ENCODE measurements at places on chromosomes 1 and 21.

GRCh38 chr1:2298685-2299084, 70.6 kb downstream of the SKI start:
- no peak for DNase-seq

- no peak for DNase-seq
These were observed 175.3 kb downstream of the GALNT2 start for GRCh38 chr1:230242326-230242725.

GRCh38 chr1:99550198-99550597, 95.7 kb upstream of the PALMD start:
- DNase-seq: peak; percentile 35

- no peak for DNase-seq
These were observed 26.7 kb upstream of the MX1 start for GRCh38 chr21:41399246-41399800.

- no peak for DNase-seq
These were observed at the start of gene FMO3 for GRCh38 chr1:171090604-171091003. TSS of gene FMO3 (plus strand) at chr1:171090905. CDS start at chr1:171092659, 1,754 bp downstream.

GRCh38 chr1:14438127-14438769, 160.2 kb upstream of the KAZN start:
- DNase-seq: no peak

- peak; percentile 64 for DNase-seq
These were observed 40.7 kb downstream of the WDR3 start for GRCh38 chr1:117970252-117970651.

DNA sequence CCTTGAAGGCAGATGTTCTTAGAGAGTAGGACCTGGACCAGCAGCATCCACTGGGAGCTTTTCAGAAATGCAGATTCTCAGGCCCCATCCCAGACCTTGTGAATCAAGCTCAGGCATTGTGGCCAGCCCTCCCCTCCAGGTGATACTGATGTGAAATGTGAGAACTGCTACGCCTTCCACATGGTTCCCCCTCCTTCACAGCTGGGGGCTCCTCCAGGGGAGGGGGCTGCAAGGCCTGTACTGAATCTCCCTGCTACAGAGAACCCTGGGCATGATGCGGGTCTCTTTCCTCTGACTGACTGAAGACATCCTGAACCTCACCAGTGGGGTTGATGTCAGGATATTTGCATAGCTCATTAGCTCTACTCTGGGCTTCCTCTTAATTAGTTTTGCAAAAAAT, 141.8 kb upstream of the CSF3R start:
- no peak for DNase-seq

DNA sequence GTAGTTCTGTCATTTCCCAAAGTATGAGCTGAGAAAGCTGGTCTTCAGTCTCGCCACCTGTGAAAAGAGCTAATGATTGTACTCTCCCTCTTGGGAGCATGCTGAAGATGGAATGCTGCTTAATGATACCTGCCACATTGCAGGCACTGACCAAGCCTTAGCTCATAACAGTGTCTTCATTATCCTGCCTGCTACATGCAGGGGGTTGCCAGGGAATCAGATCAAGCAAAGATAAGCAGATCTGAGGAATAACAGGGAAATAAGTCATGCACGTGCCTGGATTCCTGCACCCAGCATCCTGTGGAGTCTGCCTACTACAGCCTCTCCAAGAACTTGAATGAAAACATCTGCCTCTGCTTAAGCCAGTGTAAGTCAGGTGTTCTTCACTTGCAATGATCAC, 667.3 kb downstream of the NPHP4 start:
- no peak for DNase-seq

- DNase-seq: peak; percentile 80
These were observed 223.7 kb downstream of the SEC16B start for GRCh38 chr1:177746155-177746554.

GRCh38 chr1:210257698-210258529, 25.3 kb downstream of the SERTAD4 start:
- no peak for DNase-seq

GRCh38 chr1:80436851-80437250, 1363.9 kb upstream of the ADGRL2 start:
- DNase-seq: no peak

- no peak for DNase-seq
These were observed 87.3 kb downstream of the SIK1 start for GRCh38 chr21:43339668-43340067.

GRCh38 chr1:239951511-239952140, 140.1 kb upstream of the FMN2 start:
- peak; percentile 92 for DNase-seq

- DNase-seq: no peak
These were observed 433.3 kb downstream of the RPS6KC1 start for GRCh38 chr1:213484333-213484732.

DNA sequence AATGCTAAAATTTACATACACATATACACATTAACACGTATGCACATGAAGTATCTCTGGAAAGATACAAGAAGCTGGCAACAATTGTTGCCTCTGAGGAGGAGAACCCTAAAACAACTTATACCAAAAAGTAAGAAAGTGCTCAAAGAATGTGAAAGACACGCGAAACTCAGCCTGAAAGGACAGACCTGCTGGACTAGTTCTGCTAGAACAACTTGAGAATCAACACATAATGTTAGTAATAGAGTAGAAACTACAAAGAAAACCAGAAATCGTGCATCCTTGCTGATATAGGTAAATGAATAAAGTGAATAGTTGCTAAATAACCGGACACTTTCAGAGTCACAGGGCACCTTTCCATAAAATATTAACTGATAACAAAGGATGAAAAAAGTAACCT, 242.5 kb downstream of the RERE start:
- no peak for DNase-seq

GRCh38 chr1:93763704-93764365, 82.2 kb upstream of the BCAR3 start:
- no peak for DNase-seq

GRCh38 chr1:235709018-235709417, 59.4 kb upstream of the GNG4 start:
- no peak for DNase-seq

DNA sequence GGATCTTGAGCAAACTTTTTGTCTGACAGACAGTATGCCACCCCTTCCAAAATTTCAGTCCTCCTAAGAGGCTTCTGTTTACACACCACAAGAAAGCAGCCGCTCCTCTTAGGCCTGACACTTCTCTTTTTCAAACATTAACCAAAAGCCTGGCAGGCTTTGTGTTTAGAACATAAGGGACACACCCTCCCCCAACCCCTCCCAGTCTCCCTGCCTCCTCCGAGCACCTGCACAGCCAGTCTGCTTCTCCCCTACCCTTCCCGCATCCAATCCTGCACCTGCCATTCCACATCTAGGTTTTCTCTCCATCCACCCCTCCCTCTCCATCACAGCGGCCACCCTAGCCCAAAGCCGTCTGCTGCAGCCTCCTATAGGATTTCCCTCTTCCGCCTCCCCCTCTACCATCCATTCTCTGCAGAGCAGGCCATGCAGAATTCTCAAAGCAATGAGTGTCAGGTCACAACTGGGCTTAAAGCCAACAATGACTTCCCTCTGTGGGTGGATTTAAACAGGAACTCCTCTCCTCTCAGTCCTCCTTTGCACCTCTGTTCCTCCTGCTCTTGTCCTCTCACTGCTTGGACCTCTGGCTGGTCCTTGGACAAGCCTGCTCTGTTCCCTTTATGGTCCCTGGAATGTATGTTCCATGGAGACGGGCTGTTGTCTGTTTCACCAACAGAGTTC, 478.2 kb downstream of the NPHP4 start:
- DNase-seq: peak; percentile 54

DNA sequence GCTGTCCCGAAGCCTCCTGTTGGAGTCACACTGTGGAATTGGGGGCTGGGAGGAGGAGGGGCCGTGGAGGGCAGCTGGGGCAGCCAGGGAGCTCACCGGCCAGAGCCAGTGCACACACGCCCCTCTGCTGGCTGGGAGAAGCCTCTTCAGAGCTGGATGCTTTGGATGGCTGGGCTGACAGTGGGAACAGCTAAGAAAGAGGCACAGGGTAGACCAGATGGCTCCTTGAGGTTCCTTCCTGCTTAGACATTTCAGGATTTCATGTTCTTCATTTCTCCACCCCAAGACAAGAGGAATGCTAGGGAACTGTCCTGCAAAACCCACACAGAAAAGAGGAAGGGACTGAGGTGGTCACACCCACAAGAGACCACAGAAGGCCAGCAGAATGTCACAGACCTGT, 254.8 kb upstream of the VAMP3 start:
- no peak for DNase-seq

GRCh38 chr1:232628335-232629249, 1.3 kb downstream of the SIPA1L2 start:
- DNase-seq: peak; percentile 76

DNA sequence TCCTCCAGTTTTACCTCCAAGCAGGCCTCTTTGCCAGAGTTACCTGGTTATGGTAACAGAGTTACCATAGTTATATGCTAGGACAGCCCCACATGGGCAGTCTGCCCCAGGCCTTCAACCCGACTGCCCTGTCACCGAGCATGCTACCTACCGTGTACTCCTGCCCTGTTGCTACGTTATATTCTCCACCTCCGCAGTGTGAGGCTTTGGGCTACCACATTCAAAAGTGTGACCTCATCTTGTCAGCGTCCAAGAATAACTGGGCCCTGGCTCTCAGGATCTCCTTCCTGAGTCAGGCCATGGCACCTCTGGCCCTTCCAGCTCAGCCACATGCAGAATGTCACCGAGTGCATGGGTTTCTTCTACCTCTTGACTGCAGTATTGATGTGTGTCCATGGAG, 8.9 kb downstream of the MAPKAPK2 start:
- DNase-seq: no peak

- no peak for DNase-seq
These were observed 31.4 kb upstream of the OLIG2 start for GRCh38 chr21:32994305-32994704.

- no peak for DNase-seq
These were observed 585.6 kb downstream of the PLPP3 start for GRCh38 chr1:55993646-55994318.

DNA sequence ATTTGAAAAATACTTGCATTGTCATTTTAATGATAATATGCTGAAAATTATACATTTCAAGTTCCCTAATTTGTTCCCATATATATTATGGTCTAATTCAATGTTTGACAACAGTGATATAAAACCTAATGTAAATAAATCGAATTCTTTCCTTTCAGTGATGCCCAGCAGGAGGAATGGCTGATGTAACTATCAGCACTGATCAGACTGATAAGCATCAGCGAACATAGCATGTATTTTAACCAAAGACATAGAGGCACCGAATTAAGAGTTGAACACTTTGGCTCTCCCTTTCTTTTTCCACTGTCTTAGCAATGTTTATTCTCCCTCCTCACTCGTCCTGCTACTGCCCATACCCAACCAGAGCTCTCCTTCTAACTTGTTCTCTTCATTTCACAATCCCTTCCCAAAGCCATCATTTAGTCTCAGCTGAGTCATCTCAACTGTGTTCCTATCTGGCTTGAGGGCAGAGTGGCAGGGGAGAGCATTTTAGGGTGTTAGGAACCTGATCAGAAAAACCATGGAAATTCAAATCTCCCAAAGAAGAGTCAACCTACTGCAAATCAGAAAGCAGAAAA, 58.8 kb upstream of the C1orf115 start:
- DNase-seq: no peak

DNA sequence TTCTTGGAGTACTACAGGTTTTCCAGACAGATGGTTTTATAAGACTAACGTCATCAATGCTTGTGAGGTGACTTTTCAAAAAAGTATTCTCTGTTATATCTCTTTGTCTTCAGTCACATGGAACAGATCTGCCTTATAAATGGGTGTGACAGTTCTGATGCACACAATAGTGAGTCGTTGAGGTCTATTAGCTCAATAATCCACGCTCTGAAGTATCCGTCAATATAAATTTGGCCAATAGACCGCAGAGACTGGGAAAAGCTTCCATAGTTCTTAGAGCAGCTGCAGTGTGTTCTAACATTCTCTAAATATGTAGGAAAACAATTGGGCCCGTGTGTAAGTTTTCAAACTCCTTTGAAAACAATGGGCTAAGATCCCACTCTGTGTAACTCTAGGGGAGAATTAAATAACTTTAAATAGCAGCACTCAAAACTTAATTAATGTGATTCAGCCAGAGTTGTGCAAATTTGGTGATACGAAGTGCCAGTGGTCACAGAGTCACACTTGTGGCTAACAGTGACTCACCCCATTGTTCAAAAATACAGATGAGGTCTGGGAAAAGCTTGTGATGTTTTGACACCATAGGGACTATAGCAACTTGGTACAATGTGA, 316.0 kb downstream of the LMO4 start:
- peak; percentile 83 for DNase-seq

DNA sequence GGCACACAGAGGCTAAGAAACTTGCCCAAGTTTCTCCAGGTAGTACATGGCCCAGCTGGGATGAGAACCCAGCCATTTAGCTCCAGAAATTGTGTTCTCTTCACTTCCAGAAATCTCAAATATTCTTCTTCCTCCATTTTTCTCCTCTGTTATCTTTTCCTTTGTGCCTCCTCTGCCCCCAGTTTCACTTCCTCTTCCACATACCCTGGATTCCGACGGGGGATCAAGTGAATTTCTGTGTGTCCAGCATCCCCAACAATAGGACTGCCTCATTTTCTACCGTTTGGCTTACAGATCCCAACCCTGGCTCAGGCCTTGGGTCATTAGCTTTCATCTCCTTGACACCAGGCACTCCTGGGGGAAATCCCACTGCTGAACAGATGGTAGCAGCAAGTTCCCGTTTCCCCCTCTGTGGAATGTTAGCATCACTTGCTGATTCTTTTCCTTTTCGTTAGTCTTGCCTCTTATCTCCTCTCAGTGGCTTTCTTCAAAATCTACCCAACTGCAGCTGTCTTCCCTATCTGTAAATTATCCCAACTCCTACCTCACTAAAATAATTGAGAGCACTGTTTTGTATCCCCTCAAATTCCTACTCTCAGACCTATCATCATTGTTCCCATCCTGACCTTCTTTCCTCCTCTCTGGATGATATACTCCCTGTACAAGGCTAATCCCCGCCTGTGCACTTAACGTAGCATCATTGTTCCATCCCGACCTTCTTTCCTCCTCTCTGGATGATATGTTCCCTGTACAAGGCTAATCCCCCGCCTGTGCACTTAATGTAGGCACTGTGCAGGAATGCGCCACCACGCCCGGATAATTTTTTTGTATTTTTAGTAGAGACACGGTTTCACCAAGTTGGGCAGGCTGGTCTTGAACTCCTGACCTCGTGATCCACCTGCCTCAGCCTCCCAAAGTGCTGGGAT, 36.5 kb downstream of the SCCPDH start:
- peak; percentile 9 for DNase-seq

DNA sequence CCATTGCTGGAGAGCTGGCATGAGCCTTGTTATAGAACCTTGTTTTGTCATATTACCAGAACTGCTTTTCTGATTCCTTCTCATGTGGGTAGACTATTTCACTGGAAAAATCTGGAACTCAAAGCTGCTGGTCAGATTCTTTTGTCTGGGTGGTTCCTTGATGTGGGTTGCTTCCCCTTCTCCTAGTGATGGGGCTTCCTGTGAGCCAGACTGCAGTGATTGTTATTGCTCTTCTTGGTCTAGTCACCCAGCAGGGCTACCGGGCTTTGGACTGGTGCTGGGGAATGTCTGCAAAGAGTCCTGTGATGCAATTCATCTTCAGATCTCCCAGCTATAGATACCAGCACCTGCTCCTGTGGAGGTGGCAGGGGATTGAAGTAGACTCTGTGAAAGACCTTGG, 59.4 kb downstream of the GPR137B start:
- DNase-seq: no peak

- no peak for DNase-seq
These were observed 294.9 kb downstream of the LRRIQ3 start for GRCh38 chr1:73903092-73903491.
